CD4-positive, CD25-positive, alpha-beta regulatory T cell (primary cell): ENCODE measurements at places on chromosomes 7 and 10. TPM values are rescaled to one million over a fixed set of nuclear protein-coding genes. Genes with fewer than 3 reads are reported as not detected.

- peak; percentile 9 for DNase-seq
- H3K27ac ChIP-seq: peak overlapping the region; percentile 77
- no peaks in the 10 kb centered on the region for H3K36me3 ChIP-seq
- no peaks in the 10 kb centered on the region for H3K27me3 ChIP-seq
- peak overlapping the region; percentile 73 for H3K4me3 ChIP-seq
Observed at GRCh38 chr7:27661811-27662489, 733 bp downstream of the HIBADH start.

DNA sequence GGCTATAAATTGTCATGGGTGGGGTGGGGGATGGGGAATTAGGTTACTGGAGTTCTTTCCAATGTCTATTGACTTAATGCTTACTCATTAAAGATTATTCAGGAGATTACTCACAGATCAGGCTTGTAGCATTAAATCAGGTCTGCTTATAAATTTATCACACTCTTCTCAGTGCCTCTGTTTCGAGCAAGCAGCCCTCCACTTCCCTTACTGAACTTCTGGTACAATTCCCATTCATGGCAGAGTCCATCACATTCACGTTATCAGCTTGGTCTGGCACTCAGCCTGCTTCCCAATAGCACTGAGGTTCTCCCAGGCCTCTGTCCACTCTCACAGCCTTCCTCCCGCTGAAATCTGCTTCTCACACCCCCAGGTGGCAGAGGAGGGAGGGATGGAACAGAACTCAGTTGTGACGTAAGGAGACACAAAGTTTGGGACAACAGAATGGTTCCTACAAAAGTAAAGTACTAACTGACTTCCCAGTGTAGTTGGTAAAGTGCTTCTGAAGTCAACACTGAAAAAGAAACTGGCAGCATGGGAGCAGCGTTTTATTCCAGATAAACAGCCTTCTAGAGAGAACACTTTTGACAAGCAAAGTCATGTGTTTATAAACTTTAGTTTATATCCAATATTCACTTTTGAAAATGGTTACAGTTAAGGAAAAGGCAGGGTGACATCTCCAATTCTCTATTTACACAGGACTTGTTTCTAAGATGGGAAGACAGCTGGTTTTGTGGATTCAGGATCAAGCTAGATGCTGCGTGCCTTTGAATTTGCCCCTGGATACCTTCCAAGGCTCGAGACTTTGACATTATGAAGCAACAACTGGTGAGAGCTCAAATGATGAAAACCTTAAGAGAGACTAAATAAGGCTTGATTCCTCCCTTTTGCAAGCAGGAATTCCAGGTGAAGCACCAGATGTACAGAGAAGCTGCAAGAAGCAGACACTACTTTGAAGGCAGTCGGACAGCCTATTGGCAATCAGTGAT lies 81.4 kb downstream of the ATXN7L1 start:
- H3K4me3 ChIP-seq: peak overlapping the region; percentile 19
- no peak overlapping the region for H3K27ac ChIP-seq
- no peak for DNase-seq
- no peaks in the 10 kb centered on the region for H3K27me3 ChIP-seq
- H3K4me1 ChIP-seq: peaks cover 50% of the 10 kb centered on the region

GRCh38 chr10:30762620-30763019 lies 133.1 kb upstream of the LYZL2 start:
- H3K36me3 ChIP-seq: no peaks in the 10 kb centered on the region
- H3K27ac ChIP-seq: no peak overlapping the region
- no peak for DNase-seq
- H3K4me3 ChIP-seq: no peak overlapping the region

DNA sequence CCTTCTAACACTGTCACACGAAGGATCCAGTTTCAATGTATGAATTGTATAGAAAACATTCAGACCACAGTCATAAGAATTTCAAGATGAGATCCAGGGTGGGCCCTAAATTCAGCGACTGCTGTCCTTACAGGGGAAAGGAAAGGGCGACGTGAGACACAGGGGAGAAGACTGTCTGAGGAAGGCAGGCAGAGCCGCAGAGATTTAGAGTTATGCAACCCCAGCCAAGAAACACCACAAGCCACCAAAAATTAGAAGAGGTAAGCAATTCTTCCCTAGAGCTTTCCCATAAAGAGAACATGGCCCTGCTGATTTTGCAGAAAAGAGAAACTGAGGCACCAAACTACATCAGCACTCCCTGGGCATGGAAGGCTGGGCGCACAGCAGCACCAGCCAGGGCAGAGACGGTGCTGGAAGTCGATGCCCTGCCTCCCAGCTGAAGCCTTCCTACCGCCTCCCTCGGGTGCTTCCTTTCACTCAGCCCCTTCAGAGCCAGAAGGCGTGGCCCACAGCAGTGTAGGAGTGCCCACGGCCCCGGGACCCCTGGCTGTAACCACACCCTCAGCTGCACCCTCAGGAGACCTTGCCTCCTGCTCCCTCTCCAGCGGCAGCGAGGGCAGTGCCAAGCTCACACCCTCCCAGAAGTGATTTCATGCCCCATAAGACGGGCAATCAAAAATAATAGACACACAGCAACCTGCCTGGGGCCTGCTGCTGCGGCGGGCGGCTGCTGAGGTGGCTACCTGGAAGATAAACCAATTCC lies 81.0 kb upstream of the LRRC4 start:
- no peak overlapping the region for H3K27ac ChIP-seq
- H3K4me3 ChIP-seq: no peak overlapping the region
- peaks cover 26% of the 10 kb centered on the region for H3K4me1 ChIP-seq
- DNase-seq: no peak
- no peaks in the 10 kb centered on the region for H3K27me3 ChIP-seq

The LRRC4 gene
- not detected for total RNA-seq

The SORCS1 gene
- total RNA-seq: not detected

The LEP gene
- not detected for total RNA-seq
